Adipose tissue (tissue), 3 donors: ENCODE measurements at places on chromosomes 12 and 14. TPM values are rescaled to one million over a fixed set of nuclear protein-coding genes. Genes with fewer than 3 reads are reported as not detected.

Gene BEST3
- polyA plus RNA-seq, result not detected

Gene NRIP2
- polyA plus RNA-seq, result 5.1 TPM

Gene METTL3
- polyA plus RNA-seq, result 22.7 TPM

Gene GYS2
- polyA plus RNA-seq, result 1.1 TPM

Gene DHRS2
- 0.59 TPM for polyA plus RNA-seq
